ENCODE measurements at places on chromosomes 16 and 17.

DNA sequence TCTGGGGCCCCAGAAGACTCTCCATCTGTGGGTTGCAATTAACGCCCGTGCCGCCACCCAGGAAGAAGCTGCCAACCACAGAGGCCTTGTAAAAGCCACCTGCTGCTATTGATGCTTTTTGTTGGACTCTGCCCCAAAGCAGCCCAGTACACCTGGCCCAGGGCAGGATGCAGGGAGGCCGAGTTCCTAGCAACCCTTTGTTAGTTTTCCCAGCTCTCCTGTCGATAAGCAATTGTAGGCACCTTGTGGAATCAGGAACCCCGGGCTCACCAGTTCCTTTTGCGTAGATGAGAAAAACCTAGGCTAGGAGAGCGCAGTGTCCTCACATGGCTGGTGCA is 103.3 kb downstream of the ABCC6 start:
- DNase-seq = no peak

- DNase-seq = no peak
Measured at GRCh38 chr17:46181940-46182339, 11.3 kb downstream of the KANSL1 start.

GRCh38 chr16:59385959-59386358 is 651.8 kb upstream of the GOT2 start:
- peak; percentile 95 for DNase-seq

DNA sequence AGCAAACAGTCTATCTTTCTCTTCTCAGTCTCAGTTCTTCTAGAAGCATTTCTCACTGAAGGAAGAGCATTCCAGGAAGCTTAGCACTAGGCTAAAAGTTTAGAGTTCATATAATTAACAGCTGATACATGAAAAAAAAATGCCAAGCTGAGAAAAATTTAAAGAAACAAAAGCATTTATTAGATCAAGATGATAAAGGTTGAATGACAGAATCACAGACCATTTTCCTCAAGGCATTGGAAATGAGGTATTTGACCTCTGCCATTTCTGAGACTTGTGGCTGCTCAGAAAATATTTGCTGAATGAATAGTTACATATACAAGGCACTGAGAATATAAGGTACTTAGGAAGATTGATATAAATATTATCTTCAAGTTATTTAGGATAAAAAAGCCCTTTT is 901.6 kb upstream of the GOT2 start:
- peak; percentile 88 for DNase-seq

- no peak for DNase-seq
Measured at GRCh38 chr16:18018376-18018775, 318.2 kb downstream of the NPIPA8 start.

GRCh38 chr17:57645950-57646665 is 99.0 kb downstream of the CCDC182 start:
- no peak for DNase-seq

GRCh38 chr17:51064061-51064735 is 56.5 kb downstream of the SPAG9 start:
- DNase-seq = no peak

DNA sequence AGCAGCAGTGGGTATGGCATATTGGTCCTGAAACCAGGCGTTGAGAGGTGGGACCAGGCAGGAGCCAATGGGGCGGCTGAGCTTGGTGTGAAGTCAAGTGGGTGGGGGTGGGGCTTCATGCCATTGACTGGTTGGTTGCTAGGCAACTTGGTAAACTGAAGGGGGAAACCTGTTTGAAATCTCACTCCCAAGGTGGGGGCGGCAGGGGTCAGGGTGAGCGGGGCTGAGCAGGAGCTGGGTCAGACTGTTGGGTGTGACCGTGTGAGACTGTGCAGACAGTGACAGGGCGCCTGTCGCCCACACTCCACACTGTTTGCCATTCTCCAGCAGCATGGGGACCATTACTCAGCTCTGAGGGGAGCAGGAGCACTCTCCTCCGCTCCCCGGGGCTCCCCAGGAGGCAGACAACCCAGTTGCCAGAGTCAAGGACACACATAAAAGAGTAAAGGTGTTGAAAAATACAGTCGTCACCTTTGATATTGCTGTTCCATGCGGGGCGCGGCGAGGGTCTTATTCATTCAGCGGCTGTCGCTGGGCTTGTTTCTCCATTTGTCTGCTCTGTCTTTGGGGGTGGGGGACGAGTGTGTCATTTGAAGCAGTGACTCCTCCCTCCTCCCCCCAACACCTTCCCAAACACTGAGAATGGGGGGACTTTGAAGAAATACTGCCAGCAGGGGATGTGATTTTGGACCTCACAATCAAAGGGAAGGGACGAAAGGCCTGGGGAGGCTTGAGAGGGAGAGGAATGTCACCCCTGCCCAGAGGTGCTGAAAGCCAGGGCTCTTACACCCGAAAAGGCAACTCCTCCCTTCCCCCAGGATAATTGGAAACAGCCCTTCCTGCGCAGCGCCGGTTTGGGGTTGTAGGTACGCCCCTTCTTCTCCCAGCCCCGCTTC is 1.2 kb upstream of the EFNB3 start:
- DNase-seq = peak; percentile 60

- no peak for DNase-seq
Measured at GRCh38 chr16:75529959-75530358, 5.9 kb downstream of the CHST5 start.

- DNase-seq = peak; percentile 56
Measured at GRCh38 chr17:13474073-13474800, 127.5 kb downstream of the HS3ST3A1 start.

DNA sequence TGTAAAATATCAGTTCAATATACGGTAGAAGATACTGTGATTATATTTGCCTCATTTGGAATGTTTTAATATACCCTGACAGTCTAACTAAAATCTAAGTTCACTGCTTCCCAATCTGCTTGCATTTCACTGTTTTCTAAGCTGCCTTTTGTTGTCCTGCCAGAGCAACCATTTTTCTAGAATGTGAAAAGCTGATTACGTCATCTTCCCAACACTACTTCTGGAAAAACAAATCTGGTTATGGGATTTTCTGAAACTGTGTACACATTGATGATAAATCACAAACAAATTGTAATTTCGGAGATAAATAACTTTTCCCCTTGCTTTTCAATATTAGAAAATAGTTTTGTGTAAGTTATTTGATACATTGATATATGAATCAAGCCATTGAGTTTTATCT is 1529.0 kb downstream of the CDH11 start:
- no peak for DNase-seq

DNA sequence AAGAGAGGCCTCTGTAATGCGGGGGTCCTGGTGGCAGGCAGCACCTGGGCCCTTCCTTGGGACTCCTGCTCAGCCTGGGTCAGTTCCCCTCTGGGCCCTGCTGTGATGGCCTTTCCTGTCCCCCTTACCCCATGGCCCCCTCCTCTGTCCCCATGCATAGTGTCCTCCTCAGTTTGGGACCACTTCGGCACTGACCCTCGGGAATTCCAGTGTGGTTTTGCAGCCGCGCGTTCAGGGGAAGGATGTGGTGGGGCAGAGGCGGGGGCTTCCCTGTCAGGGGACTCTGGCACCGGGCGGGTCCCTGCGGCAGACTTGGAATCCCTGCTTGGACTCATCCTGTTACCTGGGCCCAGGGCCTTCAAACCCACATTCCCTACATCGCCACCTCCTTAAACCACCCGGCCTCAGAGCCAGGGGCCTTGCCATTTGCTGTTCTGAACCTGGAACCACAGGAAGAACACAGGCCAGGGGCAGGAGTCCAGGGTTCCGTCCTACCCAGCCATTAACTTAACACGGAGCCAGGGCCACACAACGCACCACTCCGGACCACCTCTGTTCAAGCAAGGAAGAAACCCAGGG is 31.4 kb upstream of the EIF1 start:
- DNase-seq = no peak

DNA sequence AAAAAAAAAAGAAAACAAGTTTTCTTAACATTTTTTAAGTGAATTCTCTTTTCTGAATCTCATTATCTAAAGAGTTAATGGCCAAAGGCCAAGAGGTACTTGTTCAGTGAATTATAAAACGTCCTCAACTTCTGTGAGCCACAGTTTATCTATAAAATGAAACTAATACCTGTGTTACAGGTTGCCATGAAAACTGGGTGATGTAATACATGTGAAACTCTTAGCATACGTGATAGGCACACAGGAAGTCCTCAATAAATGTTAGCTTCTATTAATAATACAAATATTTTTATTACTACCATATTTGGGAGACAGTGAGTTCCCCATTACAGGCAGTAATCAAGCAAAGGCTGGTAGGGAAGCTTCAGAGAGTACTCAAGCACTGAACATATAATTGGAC is 13.5 kb upstream of the INPP5K start:
- no peak for DNase-seq

DNA sequence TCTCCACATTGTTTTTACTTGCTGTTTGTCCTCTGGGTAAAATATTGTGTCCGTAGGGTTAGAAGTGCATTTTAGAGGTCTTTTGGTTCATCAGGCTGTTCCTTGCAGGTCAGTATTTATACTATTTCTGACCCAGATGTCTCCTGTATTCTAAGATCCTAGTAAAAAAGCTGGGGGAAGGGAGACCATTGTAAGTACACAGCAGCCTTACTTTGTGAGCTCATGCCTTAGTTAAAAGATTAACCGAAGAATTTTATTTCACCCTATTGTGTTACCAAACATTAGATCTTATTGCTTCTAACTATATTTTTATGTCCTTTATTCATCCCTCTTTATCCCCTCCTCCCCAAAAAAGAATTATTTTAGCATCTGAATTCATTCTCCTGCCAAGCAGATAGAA is 444.1 kb upstream of the RBFOX1 start:
- DNase-seq = no peak

DNA sequence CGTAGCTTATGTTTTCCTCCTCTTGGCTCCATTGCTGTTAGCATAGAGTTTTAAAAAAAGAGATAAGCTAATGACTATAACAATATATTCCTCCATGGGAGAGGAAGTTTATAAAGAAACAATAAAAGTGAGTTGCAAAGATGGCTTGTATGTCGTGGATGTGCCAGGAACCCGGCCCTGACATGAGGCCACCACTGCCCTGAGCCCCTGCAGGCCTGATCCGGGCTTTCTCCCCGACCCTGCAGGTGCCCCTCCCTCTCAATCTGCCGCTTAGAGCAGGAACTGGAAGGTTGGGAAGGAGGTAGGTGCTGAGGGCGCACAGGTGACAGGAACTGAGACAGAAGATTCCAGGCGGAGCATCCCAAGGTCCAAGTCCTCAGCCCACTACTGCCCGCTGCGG is 11.7 kb downstream of the PAM16 start:
- no peak for DNase-seq

GRCh38 chr17:67574658-67575293 is 143.0 kb upstream of the NOL11 start:
- DNase-seq = no peak

Measured in fibroblast of skin of abdomen (primary cell).